NB4 (cell line): ENCODE measurements at places on chromosomes 7 and 10.

DNA sequence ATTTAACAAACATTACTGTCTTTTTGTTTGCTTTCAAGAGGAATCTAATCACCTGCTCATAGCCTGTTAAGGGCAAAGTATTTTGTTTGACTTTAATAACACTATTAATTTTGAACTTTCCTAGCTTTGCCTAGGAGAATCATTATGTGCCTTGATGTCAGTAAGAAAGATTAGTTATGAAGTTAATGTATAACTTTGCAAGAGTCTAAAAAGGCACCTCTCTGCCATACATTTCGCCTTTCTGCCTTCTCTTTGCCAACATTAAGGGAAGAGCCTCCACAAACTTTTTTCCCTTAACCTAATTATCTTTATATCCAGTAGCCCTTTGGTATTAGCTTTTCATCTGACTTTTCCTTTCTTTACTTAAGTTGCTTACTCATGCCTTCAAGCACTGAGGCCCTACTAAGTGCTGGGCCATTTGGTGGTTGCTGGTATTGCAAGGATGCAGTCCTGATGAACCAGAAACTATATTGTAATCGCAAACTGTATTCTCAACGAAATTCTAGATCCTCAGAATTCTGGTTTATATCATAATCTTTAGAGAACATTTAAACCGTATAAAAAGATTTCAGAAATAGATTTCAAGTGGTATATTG lies 108.5 kb downstream of the SND1 start:
- DNase-seq, result no peak

- DNase-seq, result peak; percentile 82
Measured at GRCh38 chr7:55572378-55573233, at the start of gene VOPP1. VOPP1 (minus strand) TSS chr7:55572502; CDS start chr7:55572324, 178 bp downstream.

GRCh38 chr10:14536241-14537213 lies 205.8 kb upstream of the FRMD4A start:
- peak; percentile 64 for DNase-seq

GRCh38 chr7:15821484-15822427 lies 135.3 kb upstream of the MEOX2 start:
- DNase-seq, result no peak

- DNase-seq, result no peak
Measured at GRCh38 chr7:71740174-71740560, 608.2 kb downstream of the GALNT17 start.

GRCh38 chr7:36611703-36612102 lies 112.6 kb downstream of the AOAH start:
- DNase-seq, result no peak

- DNase-seq, result no peak
Measured at GRCh38 chr10:314871-315270, 179.6 kb downstream of the ZMYND11 start.

- DNase-seq, result peak; percentile 80
Measured at GRCh38 chr10:13769946-13770345, 183.2 kb downstream of the PRPF18 start.

DNA sequence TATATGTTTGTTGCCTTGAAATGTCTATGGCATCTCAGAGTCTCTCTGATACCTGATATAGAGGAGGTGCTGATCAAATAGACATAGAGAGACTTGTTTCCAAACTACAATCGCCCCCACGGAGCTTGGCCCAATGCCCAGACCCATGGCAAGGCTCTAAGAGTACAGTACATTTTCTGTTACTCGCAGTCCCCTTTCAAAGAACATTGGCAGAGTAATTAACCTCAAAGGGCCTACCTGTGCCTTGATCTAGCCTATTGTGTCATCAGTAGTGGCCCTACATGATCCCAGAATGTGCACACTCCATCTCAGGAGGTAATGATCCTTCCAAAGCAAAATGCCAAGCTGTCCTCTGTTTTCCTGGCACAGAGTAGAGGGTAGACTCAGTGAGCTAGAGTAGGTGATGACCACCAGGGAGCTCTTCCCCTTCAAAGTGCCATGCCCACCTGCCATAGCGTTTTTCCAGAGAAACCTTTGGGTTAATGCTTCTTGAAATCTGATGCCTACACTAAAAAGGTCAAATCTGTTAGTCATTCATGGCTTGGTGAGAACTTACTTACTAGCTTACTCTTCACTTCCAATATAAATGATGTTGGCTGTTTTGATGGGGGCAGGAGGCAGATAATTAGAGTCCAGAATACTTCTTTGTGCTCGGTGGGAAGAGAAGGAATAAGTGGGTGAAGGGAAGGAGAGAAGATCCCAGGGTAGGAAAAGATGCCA lies 41.2 kb upstream of the ACSL5 start:
- no peak for DNase-seq

DNA sequence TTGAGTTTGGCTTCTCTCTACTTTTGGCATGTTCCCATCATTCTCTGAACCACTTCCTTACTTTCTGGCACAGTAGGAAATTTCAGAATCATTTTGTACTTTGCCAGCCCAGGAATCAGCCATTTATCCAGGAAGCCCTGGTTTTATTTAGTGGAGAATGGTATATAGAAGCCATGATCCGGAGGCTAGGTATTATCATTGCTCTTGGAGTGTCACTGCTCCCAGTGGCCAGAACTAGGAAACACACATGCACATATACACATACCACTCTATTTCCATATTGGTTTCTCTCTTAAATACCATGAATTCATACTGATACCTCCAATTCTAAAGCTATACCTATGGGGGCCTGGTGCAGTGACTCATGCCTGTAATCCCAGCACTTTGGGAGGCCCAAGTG lies 36.3 kb downstream of the SUFU start:
- peak; percentile 27 for DNase-seq

DNA sequence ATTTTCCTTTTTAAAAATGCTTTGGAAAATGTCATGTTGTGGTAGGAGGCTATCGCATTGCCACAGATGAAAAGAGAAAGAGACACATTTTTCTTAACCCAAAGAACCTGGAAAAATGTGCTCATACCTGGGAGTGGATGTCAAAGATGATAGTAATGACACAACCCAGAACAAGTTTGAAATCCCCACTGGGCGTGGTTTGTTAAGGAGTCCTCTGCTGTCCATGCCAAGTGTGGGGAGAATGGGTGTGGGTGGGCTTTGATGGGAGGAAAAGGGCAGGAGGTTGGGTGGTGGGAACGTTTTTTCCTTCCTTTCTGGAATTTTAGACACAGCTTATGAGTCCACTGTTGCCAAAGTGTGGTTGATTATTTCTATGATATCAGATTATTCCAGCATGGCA lies 10.9 kb downstream of the OPTN start:
- no peak for DNase-seq

- DNase-seq, result no peak
Measured at GRCh38 chr7:70415179-70415972, 716.6 kb upstream of the GALNT17 start.

DNA sequence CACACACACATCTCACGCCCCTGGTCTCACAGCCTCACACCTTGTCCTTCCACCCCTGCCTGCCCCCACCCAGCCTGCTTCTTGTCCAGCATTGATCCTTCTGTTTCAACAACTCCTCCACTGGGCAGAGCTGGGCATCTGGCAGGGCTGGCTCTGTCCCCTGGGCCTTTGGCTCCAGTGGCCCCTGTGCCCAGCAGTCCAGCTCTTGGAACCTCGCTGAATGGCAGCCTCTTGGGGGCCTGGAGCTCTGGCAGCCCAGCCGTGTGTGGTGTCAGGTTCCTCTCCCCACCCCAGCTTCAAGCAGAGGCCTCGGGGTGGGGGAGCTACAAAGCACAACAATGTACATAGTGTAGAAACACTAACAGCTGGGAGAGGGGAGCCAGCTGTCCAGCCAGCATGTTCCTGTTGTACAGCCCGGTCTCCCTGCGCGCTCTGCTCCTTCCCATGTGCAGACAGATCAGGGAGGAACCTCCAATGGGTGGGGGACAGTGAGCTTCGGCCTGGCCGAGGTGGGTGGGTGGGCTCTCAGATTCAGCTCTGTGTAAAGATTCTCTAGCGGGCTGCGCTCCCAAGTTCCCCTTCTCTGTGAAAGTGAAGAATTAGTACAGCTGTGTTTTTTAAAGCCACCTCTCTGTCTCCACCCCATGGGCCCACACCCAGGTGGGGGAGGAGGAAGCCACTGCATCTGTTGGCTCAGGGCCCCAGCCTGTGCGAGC lies 19.4 kb downstream of the ZMIZ2 start:
- DNase-seq, result no peak
